Smooth muscle cell of the umbilical artery (primary cell): ENCODE measurements at places on chromosomes 6 and 20. TPM values are rescaled to one million over a fixed set of nuclear protein-coding genes. Genes with fewer than 3 reads are reported as not detected.

Gene MROH8
- total RNA-seq: 0.89 and 1.2 TPM in 2 replicates

Gene PSORS1C2
- total RNA-seq: not detected in 2 replicates

Gene BANF2
- not detected in 2 replicates for total RNA-seq

Gene SPEF1
- not detected in 2 replicates for total RNA-seq

Gene ARMC2
- total RNA-seq: 1.8 and 2.0 TPM in 2 replicates

Gene LEMD2
- 54.9 and 58.3 TPM in 2 replicates for total RNA-seq

Gene LY6G6C
- total RNA-seq: not detected in 2 replicates

Gene RIPPLY2
- total RNA-seq: not detected in 2 replicates

Gene EEF1A2
- total RNA-seq: 3.9 and 8.8 TPM in 2 replicates

Gene NT5E
- total RNA-seq: 327 and 1,188 TPM in 2 replicates

Gene AHI1
- total RNA-seq: 25.5 and 37.2 TPM in 2 replicates

Gene NKX2-4
- total RNA-seq: not detected in 2 replicates

Gene CDSN
- total RNA-seq: not detected in 2 replicates

Gene CDC5L
- total RNA-seq: 18.7 and 23.6 TPM in 2 replicates

Gene SIRPD
- total RNA-seq: not detected in 2 replicates

Gene NKAIN4
- not detected in 2 replicates for total RNA-seq

Gene NQO2
- 20.2 and 26.4 TPM in 2 replicates for total RNA-seq

Gene UBD
- total RNA-seq: 0.30 TPM in 1 of 2 replicates, not detected in the other

Gene PRSS16
- 0.18 TPM in 1 of 2 replicates, not detected in the other for total RNA-seq

Gene VSTM2L
- 1.4 and 1.8 TPM in 2 replicates for total RNA-seq

Gene ZNF334
- 2.7 and 2.8 TPM in 2 replicates for total RNA-seq

Gene RNF114
- total RNA-seq: 91.7 and 124 TPM in 2 replicates

Gene PRKN
- total RNA-seq: 0.30 and 0.92 TPM in 2 replicates

Gene HLA-C
- total RNA-seq: 163 and 475 TPM in 2 replicates

Gene ADGB
- total RNA-seq: under 0.01 TPM in 1 of 2 replicates, not detected in the other

Gene FKBP1C
- total RNA-seq: 0.46 TPM in 1 of 2 replicates, not detected in the other

Gene MATN4
- total RNA-seq: not detected in 2 replicates

Gene ULBP3
- total RNA-seq: 4.5 and 16.6 TPM in 2 replicates

Gene REPS1
- total RNA-seq: 8.6 and 31.4 TPM in 2 replicates

Gene OXT
- not detected in 2 replicates for total RNA-seq

Gene RPL7L1
- 107 and 128 TPM in 2 replicates for total RNA-seq

Gene MRAP2
- 0.23 and 0.59 TPM in 2 replicates for total RNA-seq

Gene RFX6
- total RNA-seq: not detected in 2 replicates

Gene SRMS
- total RNA-seq: not detected in 2 replicates

Gene PRDM13
- not detected in 2 replicates for total RNA-seq

Gene MAFB
- total RNA-seq: 0.14 and 0.30 TPM in 2 replicates

Gene SYCP2
- 0.32 and 1.2 TPM in 2 replicates for total RNA-seq

Gene THBD
- 1.2 and 7.2 TPM in 2 replicates for total RNA-seq

Gene PTK7
- 257 and 544 TPM in 2 replicates for total RNA-seq

Gene CFAP206
- total RNA-seq: 0.37 and 0.59 TPM in 2 replicates
